ENCODE measurements at places on chromosomes 16 and 17.
A peak's percentile ranks its signal among the peaks of the same experiment; 100 is the strongest.

GRCh38 chr17:58084317-58084981, 1.2 kb downstream of the DYNLL2 start:
- DNase-seq = peak; percentile 48

GRCh38 chr16:4142268-4142667, 26.0 kb upstream of the ADCY9 start:
- no peak for DNase-seq

DNA sequence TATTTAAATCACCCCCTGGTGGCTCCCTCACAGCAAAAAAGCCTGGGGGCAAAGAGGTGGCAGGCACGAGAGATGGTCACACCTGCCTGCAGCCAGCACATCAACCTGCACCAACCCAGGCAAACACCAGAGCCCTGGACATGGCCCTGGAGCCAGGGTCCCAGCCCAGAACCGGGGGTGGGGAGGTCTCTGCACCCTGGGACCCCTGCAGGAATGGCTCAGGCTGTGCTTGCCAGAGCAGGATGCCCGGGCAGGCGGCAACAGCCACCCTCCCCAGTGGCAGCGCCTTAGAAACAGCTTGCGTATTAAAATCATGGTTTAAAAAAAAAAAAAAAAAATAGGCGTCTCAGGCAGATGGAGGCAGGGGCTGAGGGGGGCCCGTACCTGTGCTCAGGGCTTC, 16.2 kb downstream of the MYBBP1A start:
- DNase-seq = no peak

- no peak for DNase-seq
These were observed 218.7 kb downstream of the NTN1 start for GRCh38 chr17:9239793-9240658.

DNA sequence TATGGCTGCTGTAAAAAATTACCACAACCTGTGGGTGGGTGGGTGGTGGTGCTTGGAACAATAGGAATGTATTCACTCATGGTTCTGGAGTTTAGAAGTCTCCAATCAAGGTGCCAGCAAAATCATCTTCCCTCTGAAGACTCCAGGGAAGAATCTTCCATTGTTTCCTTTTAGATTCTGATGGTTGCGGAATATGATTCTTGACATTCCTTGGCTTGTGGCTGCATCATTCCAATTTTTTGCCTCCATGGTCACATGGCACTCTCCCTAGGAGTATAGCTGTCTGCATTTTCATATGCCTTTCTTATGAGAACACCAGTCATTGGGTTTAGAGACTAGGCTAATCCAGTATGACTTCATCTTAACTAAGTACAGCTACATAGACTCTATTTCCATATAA, 401.0 kb downstream of the HS3ST3B1 start:
- no peak for DNase-seq

GRCh38 chr17:33436321-33436720, 143.2 kb upstream of the ASIC2 start:
- peak; percentile 7 for DNase-seq

GRCh38 chr17:76268015-76268749, 3.0 kb downstream of the UBALD2 start:
- DNase-seq = peak; percentile 95

- no peak for DNase-seq
These were observed 30.2 kb downstream of the TK2 start for GRCh38 chr16:66519482-66520373.

GRCh38 chr17:34387566-34387965, 24.5 kb upstream of the CCL1 start:
- no peak for DNase-seq

DNA sequence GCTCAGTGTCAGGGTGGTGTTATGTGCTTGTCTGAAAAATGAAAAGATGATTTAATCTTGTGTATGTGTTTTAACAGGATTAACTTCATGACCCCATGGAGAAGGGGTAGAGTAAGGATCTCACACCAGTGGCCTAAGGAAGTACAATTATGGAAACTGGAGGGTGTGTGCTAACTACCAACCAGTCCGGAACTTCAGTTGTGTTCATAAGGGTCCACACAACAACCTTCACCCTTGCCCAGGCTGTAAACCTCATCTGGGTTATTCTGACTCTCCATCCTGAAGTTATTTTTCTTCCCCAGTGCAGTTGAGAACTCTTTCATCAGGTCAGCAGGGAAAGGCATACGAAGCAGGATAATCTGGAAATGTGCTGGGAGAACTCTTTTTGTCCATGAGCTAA, 158.9 kb downstream of the MAP2K6 start:
- DNase-seq = no peak

GRCh38 chr17:28579526-28579925, 2.8 kb upstream of the ALDOC start:
- DNase-seq = no peak

All from NB4 (cell line).